Hepatocyte (in vitro differentiated cells): ENCODE measurements at places on chromosomes 16 and 17. TPM values are rescaled to one million over a fixed set of nuclear protein-coding genes. Genes with fewer than 3 reads are reported as not detected.

KCNH6 gene
- polyA plus RNA-seq = 0.36 TPM in 1 of 2 replicates, not detected in the other

GRCh38 chr17:5467416-5467815 lies 1.4 kb downstream of the DHX33 start:
- DNase-seq = no peak

DNA sequence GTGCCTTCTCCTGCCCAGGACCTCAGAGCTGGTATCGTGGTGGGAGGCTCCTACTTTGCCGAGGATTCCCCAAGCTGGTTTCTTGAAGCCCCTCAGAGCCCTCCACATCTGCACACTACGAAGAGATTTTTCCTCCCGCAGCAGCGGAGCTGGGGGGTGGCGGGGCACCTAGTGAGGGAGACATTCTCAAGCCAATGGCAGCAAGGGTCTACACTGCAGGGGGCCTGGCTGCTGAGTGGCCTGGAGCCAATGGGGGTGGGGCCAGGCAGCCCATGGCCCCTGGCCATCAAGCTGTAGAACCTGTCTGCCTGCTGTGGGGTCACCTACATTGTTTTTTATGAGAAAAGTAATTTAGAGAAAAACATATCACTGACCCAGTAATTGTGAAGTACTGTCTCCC lies 5.0 kb downstream of the SLC26A11 start:
- no peak for DNase-seq

DNA sequence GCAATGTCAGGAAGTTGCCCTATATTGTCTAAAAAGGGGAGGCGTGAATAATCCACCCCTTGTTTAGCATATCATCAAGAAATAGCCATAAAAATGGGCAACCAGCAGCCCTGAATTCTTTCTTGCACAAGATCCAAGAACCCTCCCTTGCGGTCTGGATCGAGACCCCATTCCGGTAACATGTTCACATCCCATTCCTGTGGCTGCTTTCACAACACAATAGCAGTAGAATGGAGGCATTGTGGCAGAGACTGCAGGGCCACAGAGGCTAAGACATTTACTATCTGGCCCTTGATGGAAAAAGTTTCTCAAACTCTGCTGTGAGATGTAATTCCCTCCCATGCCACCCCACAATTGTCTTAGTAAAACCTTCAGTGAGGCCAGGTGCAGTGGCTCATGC lies 73.2 kb downstream of the RMI2 start:
- no peak for DNase-seq

TMED6 gene
- 3.1 and 4.3 TPM in 2 replicates for polyA plus RNA-seq
